ENCODE measurements at places on chromosomes 3 and 15.
A peak's percentile ranks its signal among the peaks of the same experiment; 100 is the strongest.

- no peak for DNase-seq
These were observed 68.0 kb upstream of the AP4E1 start for GRCh38 chr15:50840520-50840919.

DNA sequence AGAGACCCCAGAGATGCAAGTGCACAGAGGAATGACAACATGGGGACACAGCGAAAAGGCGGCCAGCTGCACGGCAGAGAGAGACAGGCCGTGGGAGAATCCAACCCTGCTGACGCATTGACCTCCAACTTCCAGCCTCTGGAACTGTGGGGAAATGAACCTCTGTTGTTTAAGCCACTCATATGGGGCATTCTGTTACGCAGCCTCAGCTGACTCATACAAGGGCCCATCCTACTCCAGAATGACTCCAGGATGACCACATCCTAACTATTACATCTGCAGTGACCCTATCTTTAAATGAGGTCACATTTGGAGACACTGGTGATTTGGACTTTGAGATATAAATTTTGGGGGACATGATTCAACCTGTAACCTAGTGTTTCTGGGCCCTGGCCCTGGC is 44.0 kb downstream of the KLF15 start:
- no peak for DNase-seq

DNA sequence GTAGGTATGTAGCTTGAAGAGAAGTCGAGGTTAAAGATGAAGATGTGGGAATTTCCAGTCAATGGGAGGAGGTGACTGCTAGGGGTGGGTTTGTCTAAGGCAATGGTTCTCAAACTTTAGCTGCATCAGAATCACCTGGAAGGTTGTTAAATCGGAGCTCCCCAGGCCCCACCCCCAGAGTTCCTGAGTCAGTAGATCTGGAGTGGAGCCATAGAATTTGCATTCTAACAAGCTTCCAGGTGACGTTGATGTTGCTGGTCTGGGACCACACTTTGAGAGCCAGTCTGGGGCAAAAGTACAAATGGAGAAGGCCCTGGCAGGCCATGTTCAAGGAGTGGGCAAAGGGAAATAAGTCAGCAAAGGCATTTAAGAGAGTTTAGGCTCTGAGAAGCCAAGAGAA is 69.1 kb downstream of the CMTM8 start:
- no peak for DNase-seq

DNA sequence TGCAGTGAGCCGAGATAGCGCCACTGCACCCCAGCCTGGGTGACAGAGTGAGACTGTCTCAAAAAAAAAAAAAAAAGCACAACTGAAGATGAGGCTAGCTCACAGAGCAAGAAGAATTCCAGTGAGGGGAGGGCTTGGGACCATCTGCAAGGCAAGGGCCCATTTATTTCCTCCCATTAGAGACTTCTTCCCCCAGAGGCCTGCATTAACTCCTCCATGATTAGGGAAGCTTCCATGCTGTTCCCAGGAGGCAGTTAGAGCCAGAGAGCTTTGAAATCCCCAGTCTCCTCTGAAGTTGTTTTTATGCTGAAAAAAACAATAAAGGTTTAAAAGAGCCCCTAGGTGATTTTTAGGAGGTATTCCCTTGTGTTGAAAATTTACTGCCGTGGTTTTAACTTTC is 54.3 kb upstream of the ADCY5 start:
- DNase-seq = no peak

DNA sequence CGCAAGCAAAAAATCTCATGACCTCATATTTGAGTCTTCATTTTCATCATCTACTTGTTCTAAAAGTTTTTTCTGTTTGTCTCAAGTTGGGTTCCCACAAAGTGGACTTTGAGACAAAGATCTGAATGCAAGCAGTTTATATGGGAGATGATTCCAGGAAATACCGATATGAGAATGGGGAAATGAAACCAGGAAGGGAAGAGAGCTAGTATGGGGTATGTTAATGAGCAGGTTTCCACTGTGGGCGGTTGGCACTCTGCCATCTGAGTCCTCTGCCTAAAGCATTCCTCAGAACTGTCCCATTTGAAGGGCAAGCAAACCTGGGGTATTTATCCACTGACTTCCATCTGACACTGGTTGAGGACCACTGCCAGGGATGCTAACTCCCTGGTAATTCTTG is 8.8 kb downstream of the ADPRH start:
- DNase-seq = no peak

DNA sequence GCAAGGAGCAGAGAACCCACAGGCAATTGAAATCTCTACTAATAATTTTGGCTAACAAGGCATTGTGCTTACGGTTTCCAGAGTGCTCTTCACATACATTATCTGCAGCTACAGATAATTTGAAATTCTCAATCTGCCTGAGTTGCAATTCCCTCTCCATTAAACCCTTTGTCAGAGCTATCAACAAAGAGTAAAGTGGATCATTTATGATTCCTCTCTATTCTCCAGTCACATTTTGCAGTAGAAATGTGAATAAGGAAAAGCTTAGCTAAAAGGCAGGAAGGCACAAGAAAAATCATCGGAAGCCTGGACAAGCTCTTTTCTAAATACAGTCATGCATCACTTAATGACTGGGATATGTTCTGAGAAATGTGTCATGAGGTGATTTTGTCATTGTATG is 49.6 kb downstream of the FAM98B start:
- DNase-seq = no peak

DNA sequence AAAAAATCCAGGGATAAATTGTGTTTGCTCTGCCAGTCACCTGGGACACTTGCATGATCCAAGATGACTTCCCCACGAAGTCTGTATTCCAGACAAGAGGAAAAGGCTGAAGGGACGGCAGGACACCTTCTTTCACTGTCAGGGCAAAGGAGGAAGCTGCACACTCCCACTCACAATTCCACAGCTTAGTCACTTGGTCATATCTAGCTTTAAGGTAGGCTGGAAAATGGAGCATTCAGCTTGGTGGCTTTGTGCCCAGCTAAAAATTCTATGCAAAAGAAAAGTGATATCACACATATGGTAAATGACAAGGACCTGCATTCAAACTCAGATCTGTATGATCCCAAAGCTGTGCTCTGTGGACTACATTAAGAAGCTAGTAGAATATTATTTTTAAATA is 109.2 kb upstream of the TPM1 start:
- DNase-seq = peak; percentile 44

DNA sequence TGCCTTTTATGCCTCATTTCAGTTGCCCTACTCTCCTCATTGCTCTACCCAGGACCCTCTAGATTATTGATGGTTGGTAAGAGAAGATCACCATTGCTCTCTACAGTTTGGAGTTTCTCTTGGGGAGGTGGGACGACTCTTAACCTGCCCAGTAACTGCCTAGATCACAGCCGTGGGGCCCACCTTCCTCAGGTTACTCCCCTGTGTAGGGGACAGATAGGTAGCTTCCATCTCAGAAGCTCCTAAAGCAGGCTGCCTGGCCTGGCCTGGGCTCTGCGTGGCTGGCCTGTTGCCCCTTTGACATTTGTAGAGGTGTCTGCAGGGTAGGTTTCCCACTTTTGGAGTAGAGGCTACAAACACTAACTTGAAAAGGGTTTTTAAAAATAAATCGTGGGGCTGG is 42.7 kb downstream of the TRIM71 start:
- DNase-seq = no peak

DNA sequence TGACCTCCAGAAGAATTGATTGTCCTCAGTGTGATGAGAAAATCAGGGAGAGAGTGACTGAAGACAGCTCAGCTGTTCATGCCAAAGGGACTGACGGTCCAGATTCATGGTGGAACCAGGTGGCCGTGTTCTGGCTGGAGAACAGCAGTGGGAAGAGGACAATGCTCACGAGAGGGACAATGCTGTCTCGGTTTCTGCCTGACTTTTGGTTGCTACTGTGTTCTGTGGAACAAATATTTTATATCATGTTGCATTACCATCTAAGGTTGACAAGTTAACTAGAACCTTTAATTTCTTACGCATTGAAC is 58.0 kb upstream of the ULK4 start:
- DNase-seq = no peak

- no peak for DNase-seq
These were observed 128.9 kb downstream of the MEGF11 start for GRCh38 chr15:66124651-66125050.

DNA sequence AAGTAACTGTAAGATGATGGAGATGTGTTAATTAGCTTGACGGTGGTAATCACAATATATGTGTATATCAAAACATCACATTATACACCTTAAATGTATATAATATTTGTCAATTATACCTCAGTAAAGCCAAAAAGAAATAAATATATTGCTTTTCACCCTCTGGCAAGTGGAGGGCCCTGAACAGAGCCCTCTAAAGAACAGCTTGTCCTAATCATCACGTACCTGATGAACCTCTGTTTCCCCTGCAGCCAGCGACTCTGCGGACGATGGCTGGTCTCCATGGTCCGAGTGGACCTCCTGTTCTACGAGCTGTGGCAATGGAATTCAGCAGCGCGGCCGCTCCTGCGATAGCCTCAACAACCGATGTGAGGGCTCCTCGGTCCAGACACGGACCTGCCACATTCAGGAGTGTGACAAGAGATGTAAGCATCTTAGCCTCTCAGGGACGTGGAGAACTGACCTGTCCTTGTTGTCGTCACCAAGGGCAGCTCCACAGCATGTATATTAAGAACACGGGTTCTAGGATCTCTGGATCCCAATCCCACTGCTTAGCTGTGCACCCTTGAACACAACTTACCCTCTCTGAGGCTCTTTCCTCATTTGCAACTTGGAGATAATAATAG is 6.3 kb downstream of the THBS1 start:
- peak; percentile 34 for DNase-seq

- no peak for DNase-seq
These were observed 394.1 kb downstream of the ZBBX start for GRCh38 chr3:166986000-166986399.

- no peak for DNase-seq
These were observed 180.0 kb downstream of the CD47 start for GRCh38 chr3:107910713-107911259.

Data from fibroblast of the aortic adventitia (primary cell).